ENCODE measurements at places on chromosomes 2 and 18.
A peak's percentile ranks its signal among the peaks of the same experiment; 100 is the strongest.

GRCh38 chr18:23458830-23459529 lies 5.9 kb downstream of the RIOK3 start:
- no peak for DNase-seq

- no peak for DNase-seq
Observed at GRCh38 chr18:70322928-70323327, 34.1 kb downstream of the SOCS6 start.

DNA sequence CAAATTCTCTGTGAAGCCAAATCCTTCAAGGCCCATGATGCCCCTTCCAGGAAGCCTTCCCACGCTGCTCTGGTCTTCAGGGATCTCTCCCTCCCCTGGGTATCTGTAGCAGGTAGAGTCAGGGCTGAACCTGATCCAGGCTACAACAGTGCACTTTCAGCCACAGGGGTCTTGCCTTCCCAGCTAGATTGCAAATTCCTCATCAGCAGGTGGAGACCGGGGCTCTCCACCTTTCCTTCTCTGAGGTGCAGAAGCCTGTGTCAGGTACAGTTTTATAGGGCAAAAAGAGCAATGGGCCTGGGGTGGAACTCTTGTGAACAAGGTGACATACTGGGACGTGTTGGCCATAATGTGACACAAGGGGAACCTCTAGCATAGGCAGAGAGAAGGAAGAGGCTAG lies 312.9 kb downstream of the MYCN start:
- DNase-seq: no peak

GRCh38 chr2:37457401-37457901 lies 113.0 kb downstream of the QPCT start:
- DNase-seq: no peak

DNA sequence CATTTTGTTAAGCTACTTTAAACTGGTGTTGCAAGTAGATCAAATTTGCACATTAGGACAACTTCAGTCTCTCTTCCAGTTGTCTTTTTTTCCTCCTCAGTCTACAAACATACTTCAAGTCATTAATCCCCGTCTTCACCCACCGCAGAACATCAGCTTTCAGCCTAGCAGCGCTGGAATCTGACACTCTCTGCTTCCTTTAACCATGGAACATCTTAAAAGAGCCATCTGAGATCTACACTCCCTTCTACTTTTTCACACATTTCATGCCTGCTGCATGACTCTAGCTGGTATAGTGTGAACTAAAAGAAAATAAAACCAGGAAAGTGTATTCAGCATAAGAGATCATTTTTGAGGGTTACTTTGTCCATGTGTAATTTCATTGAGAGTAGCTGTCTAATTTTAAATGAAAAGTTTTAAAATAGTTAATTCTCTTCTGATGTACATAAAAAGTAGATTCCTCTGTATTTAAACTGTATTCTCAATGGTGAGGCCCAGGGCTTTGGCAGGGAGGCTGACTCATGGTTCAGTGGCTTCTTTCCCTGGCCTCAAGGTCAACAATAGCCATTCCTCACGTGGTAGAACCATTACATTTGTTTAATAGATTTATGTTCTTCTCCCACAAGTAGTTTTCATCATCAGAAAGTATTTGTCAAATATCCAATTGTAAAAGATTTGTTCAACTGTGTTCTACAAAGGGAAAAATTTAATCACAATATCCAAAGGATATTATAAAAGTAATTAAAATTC lies 16.5 kb downstream of the SGPP2 start:
- no peak for DNase-seq

GRCh38 chr2:12199491-12200211 lies 453.2 kb downstream of the LPIN1 start:
- no peak for DNase-seq

GRCh38 chr2:109531896-109532727 lies 81.7 kb downstream of the SEPTIN10 start:
- no peak for DNase-seq

DNA sequence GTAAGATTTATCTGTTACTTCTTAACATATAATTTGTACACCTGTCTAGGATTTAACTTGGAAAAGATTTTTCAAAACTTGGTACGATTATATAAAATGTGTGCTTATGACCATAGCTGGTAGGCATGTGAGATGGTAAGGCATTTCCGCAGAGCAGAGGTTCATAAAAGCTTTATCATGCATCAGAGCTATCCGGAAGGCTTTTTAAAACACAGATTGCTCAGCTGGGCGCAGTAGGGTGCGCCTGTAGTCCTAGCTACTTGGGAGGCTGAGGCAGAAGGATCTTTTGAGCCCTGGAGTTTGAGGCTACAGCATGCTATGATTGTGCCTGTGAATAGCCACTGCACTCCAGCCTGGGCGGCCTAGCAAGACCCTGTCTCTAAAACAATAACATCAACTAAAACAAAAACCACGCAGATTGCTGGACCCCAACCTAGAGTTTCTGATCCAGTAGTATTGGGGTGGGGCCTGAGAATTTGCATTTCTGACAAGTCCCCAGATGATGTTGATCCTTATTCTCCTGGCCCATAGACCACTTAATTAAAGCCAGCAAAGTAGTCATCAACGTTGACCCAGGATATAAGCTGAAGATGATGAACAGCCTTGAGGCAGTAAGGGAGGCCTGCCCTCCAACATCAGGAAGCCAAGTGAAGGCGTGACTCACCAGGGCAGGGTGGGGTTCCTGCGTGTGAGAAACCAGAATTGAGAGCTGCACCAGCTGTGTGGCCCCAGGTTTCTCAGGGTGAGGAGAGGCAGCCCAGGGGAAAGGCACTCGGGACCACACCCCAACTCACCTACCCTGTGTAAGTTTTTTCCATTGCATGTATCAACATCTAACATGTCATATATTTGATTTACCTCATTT lies 21.6 kb upstream of the SLC20A1 start:
- no peak for DNase-seq

DNA sequence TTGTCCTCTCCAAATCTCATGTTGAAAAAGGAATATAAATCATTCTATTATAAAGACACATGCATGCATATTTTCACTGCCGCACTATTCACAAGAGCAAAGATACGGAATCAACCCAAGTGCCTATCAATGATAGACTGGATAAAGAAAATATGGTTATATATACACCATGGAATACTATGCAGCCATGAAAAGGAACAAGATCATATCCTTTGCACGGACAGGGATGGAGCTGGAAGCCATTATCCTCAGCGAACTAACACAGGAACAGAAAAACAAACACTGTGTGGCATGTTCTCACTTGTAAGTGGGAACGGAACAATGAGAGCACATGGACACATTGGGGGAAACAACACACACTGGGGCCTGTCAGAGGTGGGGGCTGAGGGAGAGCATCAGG lies 28.1 kb upstream of the PARD3B start:
- DNase-seq: no peak

- DNase-seq: no peak
Observed at GRCh38 chr18:50560681-50561629, 1.1 kb downstream of the MAPK4 start.

DNA sequence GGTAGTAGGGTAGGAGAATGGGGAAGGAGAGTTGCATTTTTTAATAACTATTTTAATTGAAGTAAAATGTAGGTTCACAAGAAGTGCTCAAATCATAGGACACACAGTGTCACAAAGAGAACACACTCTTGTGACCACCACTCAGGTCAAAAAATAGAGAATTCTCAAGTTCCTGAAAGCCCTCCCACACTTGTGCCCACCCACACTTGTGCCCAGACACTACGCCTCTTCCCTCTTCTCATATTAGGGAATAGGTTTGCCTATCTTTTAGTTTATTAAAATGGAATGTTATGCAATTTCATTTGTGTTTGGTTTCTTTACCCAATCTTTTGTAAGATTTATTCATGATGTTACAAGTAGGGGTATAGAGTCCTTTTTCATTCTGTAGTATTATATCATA lies 67.2 kb downstream of the UGGT1 start:
- DNase-seq: no peak

DNA sequence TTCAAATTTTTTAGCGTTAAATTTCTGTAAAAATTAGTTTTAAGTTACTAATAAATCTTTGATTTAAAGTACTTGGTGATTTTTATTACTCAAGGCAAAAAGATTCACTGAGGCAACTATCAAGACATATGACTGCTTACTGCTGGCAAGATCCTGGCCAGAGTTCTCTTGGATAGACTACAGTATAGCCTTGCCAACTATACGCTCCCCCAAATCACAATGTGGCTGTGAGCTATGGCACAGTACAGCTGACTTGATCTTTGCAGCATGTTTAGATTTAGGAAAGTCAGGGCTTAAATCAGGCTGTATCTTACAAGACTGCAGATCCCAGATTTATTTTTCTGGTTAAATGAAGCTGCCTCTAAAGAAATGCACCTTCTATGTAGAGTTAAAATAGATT lies 26.5 kb downstream of the MSTN start:
- no peak for DNase-seq

- no peak for DNase-seq
Observed at GRCh38 chr2:20042531-20042930, 8.9 kb downstream of the LAPTM4A start.

GRCh38 chr2:31475692-31476091 lies 61.1 kb upstream of the XDH start:
- DNase-seq: no peak

- DNase-seq: no peak
Observed at GRCh38 chr2:238108423-238109183, 8.5 kb downstream of the ESPNL start.

GRCh38 chr2:64328415-64328722 lies 125.6 kb upstream of the LGALSL start:
- DNase-seq: no peak

- DNase-seq: no peak
Observed at GRCh38 chr2:147096671-147097070, 748.2 kb upstream of the ACVR2A start.

DNA sequence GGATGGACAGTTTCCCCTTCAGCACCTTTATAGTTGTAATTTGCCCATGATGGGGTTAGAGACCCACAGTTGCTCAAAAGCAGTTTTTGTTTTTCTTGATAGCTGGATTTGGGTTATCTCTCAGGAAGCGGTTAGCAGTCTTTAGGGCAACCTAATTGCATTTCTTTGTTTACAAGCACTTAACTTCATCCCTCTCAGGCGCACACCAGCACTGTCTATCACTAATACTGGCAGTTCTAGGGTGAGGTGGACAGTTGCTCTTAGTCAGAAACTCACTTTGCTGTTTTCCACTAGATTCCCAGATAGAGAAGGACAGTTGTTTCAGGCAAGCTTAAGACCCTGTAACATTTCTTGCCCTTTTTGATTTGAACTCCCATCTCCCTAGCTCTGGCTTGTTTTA lies 146.0 kb downstream of the AGAP1 start:
- DNase-seq: no peak

GRCh38 chr18:76234676-76235060 lies 260.4 kb downstream of the ZNF516 start:
- no peak for DNase-seq

DNA sequence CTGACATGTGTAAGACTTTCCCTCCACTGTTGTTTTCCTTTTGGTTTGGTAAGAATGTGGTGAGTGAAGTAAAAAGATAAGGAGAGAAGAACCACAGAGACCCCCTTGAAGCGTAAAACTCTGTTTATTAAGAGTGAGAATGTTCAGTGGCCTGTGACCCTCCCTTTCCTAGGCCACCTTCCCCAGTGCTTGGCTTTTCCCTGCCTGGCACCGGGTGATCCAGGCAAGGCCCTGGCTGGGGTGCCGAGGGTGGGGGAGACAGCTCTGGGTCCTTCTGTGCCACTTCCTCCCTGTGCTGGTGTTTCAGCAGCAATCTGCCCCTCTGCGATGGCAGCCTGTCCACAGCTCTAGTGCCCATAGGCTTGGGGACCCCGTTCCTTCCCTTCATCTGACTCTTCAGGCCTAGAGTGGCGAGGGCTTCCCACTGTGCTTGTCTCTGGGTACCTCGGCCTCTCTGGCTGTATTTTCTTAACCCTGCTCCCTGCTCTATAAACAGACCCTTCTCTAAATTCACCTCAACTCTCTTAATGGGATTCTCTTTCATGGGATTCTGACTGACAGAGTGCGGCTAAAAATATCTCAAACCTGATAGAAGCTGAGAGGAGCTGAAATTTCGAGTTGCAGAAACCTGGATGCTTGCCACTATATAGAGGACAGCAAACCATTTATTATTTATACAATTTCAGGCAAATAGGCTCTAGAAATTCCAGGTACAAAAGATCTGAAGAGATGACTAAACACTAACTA lies 461.0 kb downstream of the DLGAP1 start:
- no peak for DNase-seq

DNA sequence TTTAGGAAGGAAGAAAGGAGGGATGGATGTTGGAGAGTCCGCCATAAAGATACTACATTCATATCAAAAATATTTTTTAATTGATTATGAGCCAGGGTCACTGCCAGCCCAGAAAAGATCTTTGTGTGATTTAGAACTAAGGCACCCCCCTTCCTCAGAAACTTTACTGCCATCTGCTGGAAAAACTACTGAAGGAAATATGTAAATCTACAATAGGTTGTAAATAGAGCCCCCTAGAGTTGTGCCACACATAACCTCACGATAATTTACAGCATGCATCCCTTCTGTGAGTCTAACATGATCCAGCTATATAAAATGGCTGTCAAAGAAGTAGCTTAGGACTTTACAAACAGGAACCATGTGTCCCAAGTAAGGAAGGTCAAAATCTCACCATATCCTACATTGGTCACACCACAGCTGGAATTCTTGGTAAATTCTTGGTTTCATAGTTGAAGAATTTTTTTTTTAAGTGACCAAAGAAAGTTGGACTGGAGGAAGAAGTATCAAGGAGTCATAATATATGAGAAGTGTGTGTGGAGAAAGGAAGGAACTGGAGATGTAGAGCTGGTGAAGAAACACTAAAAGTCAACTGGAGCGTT lies 152.5 kb downstream of the CYP26B1 start:
- no peak for DNase-seq

- DNase-seq: peak; percentile 44
Observed at GRCh38 chr2:55616551-55617174, 759 bp downstream of the PPP4R3B start.

DNA sequence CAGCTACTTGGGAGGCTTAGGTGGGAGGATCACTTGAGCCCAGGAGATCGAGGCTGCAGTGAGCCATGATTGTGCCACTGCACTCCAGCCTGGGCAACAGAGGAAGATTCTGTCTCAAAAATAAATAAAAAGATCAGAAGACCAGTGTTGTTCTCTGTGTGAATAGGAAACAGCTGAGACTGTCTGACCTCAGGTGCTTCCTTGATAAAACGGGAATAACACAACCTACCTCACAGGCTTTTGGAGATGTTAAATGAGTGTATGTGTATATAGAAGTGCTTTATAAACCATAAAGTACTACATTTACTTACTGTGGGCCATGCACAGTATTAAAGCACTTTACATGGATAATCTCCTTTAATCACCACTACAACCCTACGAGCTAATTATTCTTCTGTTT lies 9.9 kb upstream of the CETN1 start:
- no peak for DNase-seq

- DNase-seq: no peak
Observed at GRCh38 chr2:47054868-47055267, 100.2 kb downstream of the STPG4 start.

DNA sequence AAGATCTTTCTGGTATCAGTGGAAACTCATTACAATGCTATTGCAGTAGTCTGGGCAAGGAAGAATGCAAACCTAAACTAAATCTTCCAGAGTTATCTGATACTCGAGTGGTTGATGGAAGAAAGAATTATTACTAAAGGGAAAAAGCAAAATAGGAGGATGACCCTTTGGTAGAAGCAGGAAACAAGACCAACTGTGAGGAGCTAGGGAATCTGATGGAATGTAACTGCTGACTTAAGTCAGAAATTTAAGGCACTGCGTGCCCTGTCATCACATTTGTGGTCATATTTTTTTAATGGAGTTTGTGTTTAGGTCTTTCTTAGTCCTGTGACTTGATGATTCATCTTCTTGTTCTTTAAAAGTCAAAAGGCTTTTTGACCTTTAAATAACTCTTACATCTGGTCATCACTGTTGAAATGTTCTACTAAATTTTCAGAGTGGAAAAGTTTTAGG lies 36.5 kb upstream of the ARMC9 start:
- no peak for DNase-seq

GRCh38 chr18:13834496-13835015 lies 10.6 kb downstream of the MC5R start:
- DNase-seq: no peak

All from renal cortex interstitium (tissue), 15 donors.